Activated T-helper 1 cell treated with anti-CD3 and anti-CD28 coated beads, Interleukin-12 subunit alpha, Interleukin-12 subunit beta, Interleukin-2, Interleukin-4 antibody, amounts not matched to agents 30 ng/mL and 10 ng/mL and 1 ng/mL, durations not matched to agents 14 hours and 24 hours and 36 hours (primary cell): ENCODE measurements at places on chromosomes 1 and 21. TPM values are rescaled to one million over a fixed set of nuclear protein-coding genes. Genes with fewer than 3 reads are reported as not detected.

GRCh38 chr1:56539520-56539931, 39.8 kb downstream of the PLPP3 start:
- H3K27me3 ChIP-seq = no peaks in the 10 kb centered on the region
- DNase-seq = no peak
- no peaks in the 10 kb centered on the region for H3K4me1 ChIP-seq
- no peaks in the 10 kb centered on the region for H3K36me3 ChIP-seq

DNA sequence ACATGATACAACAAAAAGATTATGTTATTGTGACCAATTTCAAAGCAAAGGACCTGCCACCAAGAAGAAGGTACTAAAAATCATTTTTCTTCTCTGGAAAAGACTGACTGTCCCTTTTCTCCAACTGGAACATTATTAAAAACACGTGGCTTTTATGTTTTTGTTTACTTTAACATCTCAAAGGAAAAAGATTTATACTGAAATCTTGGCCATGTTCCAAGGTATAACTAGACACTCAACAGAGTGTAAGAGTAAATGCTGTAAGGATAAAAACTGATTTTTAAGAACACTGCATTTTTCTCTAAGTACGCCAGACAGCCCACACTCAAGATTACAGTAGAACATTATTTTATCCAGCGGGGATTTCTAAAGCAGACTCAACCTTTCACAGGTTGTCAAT, 62.1 kb downstream of the BRWD1 start:
- DNase-seq = no peak
- H3K36me3 ChIP-seq = peaks cover 20% of the 10 kb centered on the region
- H3K27me3 ChIP-seq = no peaks in the 10 kb centered on the region
- H3K27ac ChIP-seq = no peak overlapping the region
- no peaks in the 10 kb centered on the region for H3K4me1 ChIP-seq

GRCh38 chr1:67833602-67833940, 304 bp upstream of the GNG12 start:
- H3K36me3 ChIP-seq = no peaks in the 10 kb centered on the region
- peaks cover 10% of the 10 kb centered on the region for H3K4me1 ChIP-seq
- H3K27me3 ChIP-seq = peaks cover 69% of the 10 kb centered on the region
- no peak overlapping the region for H3K27ac ChIP-seq
- peak overlapping the region; percentile 65 for H3K4me3 ChIP-seq
- no peak for DNase-seq

GRCh38 chr1:116971965-116972673, 29.4 kb upstream of the CD101 start:
- no peaks in the 10 kb centered on the region for H3K4me1 ChIP-seq
- H3K36me3 ChIP-seq = peaks cover 18% of the 10 kb centered on the region
- no peak overlapping the region for H3K4me3 ChIP-seq
- no peaks in the 10 kb centered on the region for H3K27me3 ChIP-seq

GRCh38 chr1:32480003-32480402, 15.1 kb downstream of the ZBTB8B start:
- no peaks in the 10 kb centered on the region for H3K4me1 ChIP-seq
- no peaks in the 10 kb centered on the region for H3K36me3 ChIP-seq
- no peak overlapping the region for H3K27ac ChIP-seq
- H3K27me3 ChIP-seq = peaks cover 14% of the 10 kb centered on the region

GRCh38 chr21:27219068-27219467, 252.2 kb upstream of the ADAMTS5 start:
- no peaks in the 10 kb centered on the region for H3K36me3 ChIP-seq
- DNase-seq = no peak
- H3K4me3 ChIP-seq = no peak overlapping the region
- no peak overlapping the region for H3K27ac ChIP-seq
- H3K27me3 ChIP-seq = no peaks in the 10 kb centered on the region

- no peak for DNase-seq
- no peak overlapping the region for H3K4me3 ChIP-seq
- no peaks in the 10 kb centered on the region for H3K4me1 ChIP-seq
Measured at GRCh38 chr1:208093046-208093445, 151.1 kb downstream of the PLXNA2 start.

- peaks cover 35% of the 10 kb centered on the region for H3K4me1 ChIP-seq
- H3K27me3 ChIP-seq = no peaks in the 10 kb centered on the region
- H3K36me3 ChIP-seq = no peaks in the 10 kb centered on the region
- no peak overlapping the region for H3K4me3 ChIP-seq
- H3K27ac ChIP-seq = peak overlapping the region; percentile 53
Measured at GRCh38 chr1:92411511-92411910, 75.2 kb downstream of the GFI1 start.

DNA sequence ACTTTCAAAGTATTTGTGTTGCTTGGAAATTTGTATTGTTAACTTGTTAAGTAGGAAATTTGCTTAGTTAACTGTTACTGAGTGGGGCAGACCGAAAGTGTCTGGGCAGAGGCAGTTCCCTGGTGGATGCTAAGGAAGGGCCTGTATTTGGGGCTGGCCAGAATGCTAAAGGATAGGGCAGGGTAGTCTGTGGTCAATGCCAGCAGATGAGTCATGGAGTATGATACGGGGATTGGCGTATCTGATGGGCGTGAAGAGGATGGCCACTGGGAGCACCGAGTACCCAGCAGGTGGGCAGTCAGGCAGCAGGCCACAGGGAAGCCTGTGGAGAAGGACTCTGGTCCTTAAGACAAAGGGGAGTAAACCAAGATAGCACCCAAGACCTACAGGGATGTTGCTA, 46.6 kb upstream of the SCAF4 start:
- no peaks in the 10 kb centered on the region for H3K36me3 ChIP-seq
- no peaks in the 10 kb centered on the region for H3K4me1 ChIP-seq
- DNase-seq = no peak

DNA sequence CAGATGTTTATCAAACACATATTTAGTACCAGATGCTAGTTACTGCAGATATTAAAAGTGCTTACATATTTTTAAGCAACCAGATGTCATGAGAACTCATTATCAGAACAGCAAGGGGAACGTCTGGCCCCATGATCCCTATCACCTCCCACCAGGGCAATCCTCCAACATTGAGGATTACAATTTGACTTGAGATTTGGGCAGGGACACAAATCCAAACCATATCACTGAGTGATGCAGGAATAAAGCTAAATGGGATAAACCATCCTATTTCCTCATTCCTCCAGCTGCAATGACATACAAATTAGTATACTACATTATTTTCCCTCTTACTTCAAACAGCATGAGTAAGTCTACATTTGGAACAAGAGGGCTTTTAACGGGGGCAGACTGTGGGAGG, 3.1 kb upstream of the KCNK2 start:
- peaks cover 48% of the 10 kb centered on the region for H3K27me3 ChIP-seq
- no peak for DNase-seq
- H3K4me3 ChIP-seq = no peak overlapping the region

DNA sequence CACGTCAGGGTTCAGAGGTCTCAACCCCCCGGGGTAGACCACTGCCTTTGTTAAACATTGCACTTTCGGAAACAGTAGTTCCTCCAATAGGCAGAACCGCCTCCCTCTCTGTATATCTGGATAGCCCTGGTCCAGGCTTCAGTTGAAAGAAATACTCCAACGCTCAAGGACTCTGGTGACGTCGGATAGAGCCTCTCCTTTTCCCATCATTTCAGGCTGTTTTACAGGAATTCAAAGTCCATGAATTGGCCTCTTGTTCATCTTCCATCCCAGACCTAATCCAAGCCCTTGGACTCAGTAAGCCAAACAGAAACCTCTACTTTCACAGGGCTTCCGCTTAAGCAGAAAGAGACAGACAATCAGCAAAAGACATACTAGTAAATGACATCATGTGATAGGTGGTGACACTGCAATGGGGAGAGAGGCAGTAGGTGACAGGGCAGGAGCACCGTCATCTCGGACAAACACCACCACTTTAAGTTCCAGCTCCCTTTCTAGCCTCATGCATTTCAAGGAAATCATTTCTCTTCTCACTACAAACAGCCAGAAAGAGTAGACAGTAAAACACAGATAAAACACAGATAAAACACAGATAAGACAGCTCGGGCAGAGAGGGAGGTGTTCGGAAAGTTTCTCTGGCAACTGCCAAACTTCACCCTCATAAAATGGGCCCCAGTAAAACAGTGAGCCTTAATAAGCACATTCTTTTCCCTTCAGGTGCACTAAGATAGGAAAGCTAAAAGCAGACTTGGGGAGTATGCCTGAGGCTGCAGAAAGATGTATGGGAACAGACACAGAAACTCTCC, 2.3 kb upstream of the PLA2G2A start:
- no peaks in the 10 kb centered on the region for H3K4me1 ChIP-seq
- DNase-seq = no peak
- peaks cover 5% of the 10 kb centered on the region for H3K27me3 ChIP-seq
- no peaks in the 10 kb centered on the region for H3K36me3 ChIP-seq
- no peak overlapping the region for H3K27ac ChIP-seq

STXBP3 gene
- 39.6 and 42.4 TPM in 2 replicates for total RNA-seq
